ENCODE measurements at places on chromosomes 2 and 18. TPM values are rescaled to one million over a fixed set of nuclear protein-coding genes. Genes with fewer than 3 reads are reported as not detected.

SNRPD1 gene
- total RNA-seq: 173 TPM

C2orf72 gene
- 4.5 TPM for total RNA-seq

RNF152 gene
- 0.02 TPM for total RNA-seq

MC5R gene
- not detected for total RNA-seq

APCDD1 gene
- total RNA-seq: not detected

TDRD15 gene
- total RNA-seq: not detected

FAM237A gene
- not detected for total RNA-seq

ACTR2 gene
- 139 TPM for total RNA-seq

PLCD4 gene
- 0.30 TPM for total RNA-seq

SCN9A gene
- 5.1 TPM for total RNA-seq

L3MBTL4 gene
- total RNA-seq: not detected

CCL20 gene
- total RNA-seq: 4.4 TPM

RFTN2 gene
- not detected for total RNA-seq

FBLN7 gene
- total RNA-seq: 0.42 TPM

IMPA2 gene
- 57.2 TPM for total RNA-seq

RAB17 gene
- total RNA-seq: 0.12 TPM

GAREM2 gene
- 9.7 TPM for total RNA-seq

DNER gene
- 8.5 TPM for total RNA-seq

HOXD4 gene
- 0.47 TPM for total RNA-seq

LRP2 gene
- total RNA-seq: under 0.01 TPM

HK2 gene
- total RNA-seq: 1.1 TPM
